ENCODE measurements at places on chromosomes 2 and 18. TPM values are rescaled to one million over a fixed set of nuclear protein-coding genes. Genes with fewer than 3 reads are reported as not detected.
A peak's percentile ranks its signal among the peaks of the same experiment; 100 is the strongest.

- H3K36me3 ChIP-seq: no peaks in the 10 kb centered on the region
- DNase-seq: no peak
- H3K27ac ChIP-seq: no peak overlapping the region
- peaks cover 14% of the 10 kb centered on the region for H3K4me1 ChIP-seq
Observed at GRCh38 chr2:105396254-105397024, 2.4 kb downstream of the FHL2 start.

DNA sequence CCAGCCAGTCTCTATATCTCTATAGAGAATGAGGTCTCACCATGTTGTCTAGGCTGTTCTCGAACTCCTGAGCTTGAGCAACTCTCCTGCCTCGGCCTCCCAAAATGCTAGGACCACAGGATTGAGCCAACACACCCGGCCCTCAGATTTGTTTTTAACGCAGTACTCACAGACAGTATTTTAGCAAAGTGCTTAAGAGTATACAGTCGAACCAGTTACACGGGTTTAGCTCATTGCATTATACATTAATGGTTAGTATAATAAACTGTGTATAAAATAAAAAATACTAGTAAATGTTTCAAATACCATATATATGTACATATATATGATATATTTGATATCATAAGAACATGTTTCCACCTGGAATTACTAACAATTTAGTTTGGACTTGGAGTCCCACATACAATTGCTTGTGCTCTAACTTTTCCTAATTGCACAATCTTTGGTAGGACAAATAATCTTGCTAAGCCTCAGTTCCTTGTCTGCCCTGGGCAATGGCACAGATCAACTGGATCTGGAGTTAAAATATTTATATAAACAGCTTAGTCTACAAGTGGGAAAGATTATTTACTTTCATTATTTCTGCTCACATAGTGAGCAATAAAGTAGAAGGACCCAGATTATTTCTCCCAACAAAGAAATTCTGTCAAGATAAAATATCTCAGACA, 508.9 kb upstream of the LRATD1 start:
- no peak overlapping the region for H3K4me3 ChIP-seq
- H3K36me3 ChIP-seq: no peaks in the 10 kb centered on the region
- no peaks in the 10 kb centered on the region for H3K27me3 ChIP-seq
- DNase-seq: no peak
- H3K4me1 ChIP-seq: no peaks in the 10 kb centered on the region
- H3K27ac ChIP-seq: no peak overlapping the region

The RTKN gene
- total RNA-seq: 0.27 TPM

The CHMP3 gene
- 65.3 TPM for total RNA-seq

- peaks cover 5% of the 10 kb centered on the region for H3K27me3 ChIP-seq
- DNase-seq: no peak
- no peak overlapping the region for H3K27ac ChIP-seq
- no peaks in the 10 kb centered on the region for H3K4me1 ChIP-seq
- H3K4me3 ChIP-seq: no peak overlapping the region
Observed at GRCh38 chr2:223654384-223654915, 52.3 kb upstream of the SCG2 start.

The GKN2 gene
- total RNA-seq: not detected

DNA sequence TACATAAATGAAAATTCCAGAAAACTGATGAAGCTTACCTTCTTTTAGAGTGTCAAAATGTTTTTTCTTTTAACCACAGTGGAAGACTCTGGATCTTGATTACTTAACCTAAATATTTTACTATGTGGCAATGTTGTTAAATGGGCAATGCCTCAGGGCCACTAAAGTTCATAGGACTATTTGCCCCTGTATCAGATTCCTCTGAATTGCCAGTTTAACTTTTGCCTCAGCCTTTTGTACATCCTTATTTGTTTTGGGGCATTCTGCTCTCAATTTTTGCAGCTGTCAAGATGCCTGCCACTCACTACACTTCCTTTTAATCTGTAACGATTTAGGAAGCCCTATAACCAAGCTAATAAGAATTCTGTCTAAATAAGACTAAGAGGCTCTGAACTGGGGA, 31.7 kb upstream of the SERTAD2 start:
- no peaks in the 10 kb centered on the region for H3K27me3 ChIP-seq
- no peak overlapping the region for H3K27ac ChIP-seq
- DNase-seq: no peak
- no peaks in the 10 kb centered on the region for H3K4me1 ChIP-seq
- H3K4me3 ChIP-seq: no peak overlapping the region

GRCh38 chr2:197786010-197786877, 1.1 kb upstream of the BOLL start:
- DNase-seq: peak; percentile 78
- H3K4me3 ChIP-seq: peak overlapping the region; percentile 62
- no peaks in the 10 kb centered on the region for H3K36me3 ChIP-seq
- peaks cover 14% of the 10 kb centered on the region for H3K4me1 ChIP-seq
- no peak overlapping the region for H3K27ac ChIP-seq

Measured in CD4-positive, alpha-beta T cell (primary cell).